Activated CD8-positive, alpha-beta T cell treated with anti-CD3 and anti-CD28 coated beads, Interleukin-2, amount 10 ng/mL, durations not matched to agents 7 days and 5 days (primary cell): ENCODE measurements at places on chromosomes 6 and 20. TPM values are rescaled to one million over a fixed set of nuclear protein-coding genes. Genes with fewer than 3 reads are reported as not detected.

DNA sequence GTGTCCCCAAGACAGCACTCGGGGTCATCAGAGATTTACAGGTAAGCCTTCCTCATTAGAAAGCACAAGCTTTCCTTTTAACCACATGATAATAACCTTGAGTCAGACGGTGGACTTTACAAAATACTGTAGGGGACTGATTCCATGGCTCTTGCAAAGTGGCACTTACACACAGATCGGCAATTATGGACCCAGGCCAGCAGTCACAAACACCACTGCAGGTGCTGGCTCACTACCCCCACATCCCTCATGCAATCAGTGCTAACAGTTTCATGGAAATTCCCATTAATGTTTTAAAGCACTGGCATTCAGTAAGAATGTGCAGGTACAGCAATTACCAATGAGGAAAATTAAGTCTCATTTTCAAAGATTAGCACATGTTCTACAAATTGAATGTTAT, 516.5 kb downstream of the PRKN start:
- DNase-seq, result no peak
- H3K36me3 ChIP-seq, result no peaks in the 10 kb centered on the region
- no peaks in the 10 kb centered on the region for H3K4me1 ChIP-seq
- H3K27ac ChIP-seq, result no peak overlapping the region
- H3K27me3 ChIP-seq, result no peaks in the 10 kb centered on the region

DNA sequence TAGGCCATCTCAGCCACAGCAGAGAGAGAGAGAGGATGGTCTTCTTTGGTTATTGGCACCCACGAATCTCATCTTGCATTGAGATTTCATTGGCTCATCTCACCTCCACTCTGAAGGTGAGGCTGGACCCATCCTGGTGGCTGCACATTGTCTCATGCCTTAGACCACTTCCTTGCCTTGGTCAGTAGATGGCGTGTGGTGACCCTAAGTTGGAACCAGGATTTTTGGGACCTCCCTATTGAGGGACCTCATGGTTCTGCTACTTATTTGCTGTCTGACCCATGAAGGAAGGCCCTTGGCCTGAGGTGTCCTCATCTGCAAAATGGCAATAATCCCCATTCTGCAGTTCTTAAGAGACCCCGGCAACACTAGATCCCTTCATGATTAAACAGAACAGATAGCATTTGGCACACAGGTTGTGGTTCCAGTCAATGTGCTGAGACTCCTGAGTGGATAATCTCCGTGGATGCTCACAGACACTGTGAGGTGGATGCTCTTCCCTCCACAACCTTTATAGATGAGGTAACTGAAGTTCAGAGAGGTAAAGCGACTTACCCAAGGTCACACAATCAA, 21.5 kb upstream of the AAR2 start:
- no peak overlapping the region for H3K27ac ChIP-seq
- peaks cover 2% of the 10 kb centered on the region for H3K4me1 ChIP-seq
- no peaks in the 10 kb centered on the region for H3K36me3 ChIP-seq
- DNase-seq, result peak; percentile 24
- no peak overlapping the region for H3K4me3 ChIP-seq

DNA sequence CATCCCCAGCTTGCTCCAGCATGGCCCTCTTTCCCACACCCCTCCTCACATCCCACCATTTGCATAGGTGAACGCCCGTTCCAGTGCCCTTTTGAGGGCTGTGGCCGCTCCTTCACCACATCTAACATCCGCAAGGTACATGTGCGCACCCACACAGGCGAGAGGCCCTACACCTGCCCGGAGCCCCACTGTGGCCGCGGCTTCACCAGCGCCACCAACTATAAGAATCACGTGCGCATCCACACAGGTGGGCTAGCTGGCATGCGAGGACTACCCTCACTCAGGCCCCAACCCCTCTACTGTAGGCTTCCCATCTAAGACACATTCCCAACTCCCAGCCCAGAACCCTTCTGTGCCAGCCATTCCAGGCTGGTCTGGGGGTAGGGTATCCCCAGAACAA, 6.1 kb upstream of the DEF6 start:
- no peaks in the 10 kb centered on the region for H3K27me3 ChIP-seq
- no peak for DNase-seq
- no peak overlapping the region for H3K4me3 ChIP-seq
- H3K4me1 ChIP-seq, result peaks cover 3% of the 10 kb centered on the region
- no peak overlapping the region for H3K27ac ChIP-seq

Gene GLP1R
- not detected for total RNA-seq

GRCh38 chr20:11178946-11179654, 505.3 kb upstream of the JAG1 start:
- no peaks in the 10 kb centered on the region for H3K36me3 ChIP-seq
- no peak overlapping the region for H3K4me3 ChIP-seq
- DNase-seq, result no peak
- no peaks in the 10 kb centered on the region for H3K27me3 ChIP-seq
- H3K27ac ChIP-seq, result no peak overlapping the region

DNA sequence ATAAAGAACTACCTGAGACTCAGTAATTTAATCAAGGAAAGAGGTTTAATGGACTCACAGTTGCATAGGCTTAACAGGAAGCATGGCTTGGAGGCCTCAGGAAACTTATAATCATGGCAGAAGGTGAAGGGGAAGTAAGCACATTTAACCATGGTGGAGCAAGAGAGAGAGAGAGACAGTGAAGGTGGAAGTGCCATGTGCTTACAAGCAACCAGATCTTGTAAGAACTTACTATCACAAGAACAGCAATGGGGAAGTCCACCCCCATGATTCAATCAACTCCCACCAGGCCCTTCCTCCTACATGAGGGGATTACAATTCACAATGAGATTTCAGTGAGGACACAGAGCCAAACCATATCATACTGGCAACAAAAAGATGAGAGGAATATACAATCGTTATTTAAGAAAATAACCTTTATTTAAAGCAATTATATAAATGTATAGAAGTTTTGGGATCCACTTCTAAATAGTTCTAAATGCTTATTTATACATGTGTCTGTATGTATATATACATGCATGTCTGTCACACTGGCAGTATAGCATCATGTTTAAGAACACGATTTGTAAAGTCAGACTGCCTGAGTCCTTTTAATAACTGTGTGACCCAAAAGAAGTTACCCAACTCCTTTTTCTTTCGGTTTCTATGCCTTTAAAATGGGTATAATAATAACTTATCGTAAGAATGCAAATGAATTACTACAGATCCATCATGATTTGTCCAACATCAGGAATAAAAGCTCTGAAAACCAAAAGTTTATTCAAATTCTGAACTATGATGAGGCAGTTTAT, 255.7 kb upstream of the THEMIS start:
- peaks cover 3% of the 10 kb centered on the region for H3K27me3 ChIP-seq
- no peak overlapping the region for H3K27ac ChIP-seq
- no peak overlapping the region for H3K4me3 ChIP-seq
- H3K36me3 ChIP-seq, result peaks cover 2% of the 10 kb centered on the region
- DNase-seq, result no peak
- H3K4me1 ChIP-seq, result no peaks in the 10 kb centered on the region

DNA sequence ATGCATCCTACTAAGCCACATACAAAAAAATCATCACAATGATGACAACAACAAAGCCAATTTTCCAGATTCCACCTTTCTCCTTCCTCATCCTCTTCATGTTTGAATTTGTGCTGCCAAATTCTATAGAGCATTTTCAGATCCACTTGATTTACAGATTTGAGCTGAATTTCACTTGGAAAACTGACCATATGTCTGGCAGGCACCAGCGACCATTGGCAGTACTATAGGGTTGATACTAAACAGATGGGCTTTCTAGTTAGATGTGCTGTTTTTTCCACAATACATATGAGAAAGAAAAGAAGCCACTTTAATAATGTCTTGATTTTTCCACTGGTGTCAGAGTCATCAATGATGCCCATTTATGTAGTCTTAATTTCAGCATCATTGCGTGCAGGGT, 127.0 kb downstream of the PHACTR3 start:
- no peak overlapping the region for H3K27ac ChIP-seq
- no peaks in the 10 kb centered on the region for H3K36me3 ChIP-seq
- H3K4me1 ChIP-seq, result no peaks in the 10 kb centered on the region

DNA sequence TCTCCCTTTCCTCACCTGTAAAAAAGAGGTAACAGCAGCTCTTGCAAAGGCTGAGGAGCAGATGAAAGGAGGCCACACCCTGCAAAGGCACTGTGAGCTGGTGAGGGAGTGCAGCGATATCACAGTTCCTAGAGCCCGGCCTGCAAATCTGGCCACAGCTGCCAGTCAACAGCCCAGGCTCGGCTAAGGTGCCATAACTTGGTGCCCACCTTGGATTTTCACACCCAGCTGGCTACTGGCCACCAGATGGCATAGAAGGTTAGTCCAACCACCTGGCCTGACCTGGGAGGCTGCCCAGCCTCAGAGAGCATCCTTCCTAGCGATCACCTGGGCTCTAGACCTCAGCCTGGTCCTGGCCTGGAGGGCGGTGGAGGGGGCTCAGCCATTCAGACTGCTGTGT, 46.8 kb downstream of the KCNB1 start:
- no peak for DNase-seq
- H3K4me1 ChIP-seq, result no peaks in the 10 kb centered on the region
- H3K27me3 ChIP-seq, result peaks cover 9% of the 10 kb centered on the region
- H3K36me3 ChIP-seq, result no peaks in the 10 kb centered on the region
- H3K4me3 ChIP-seq, result no peak overlapping the region
- H3K27ac ChIP-seq, result no peak overlapping the region

Gene PRPF6
- total RNA-seq, result 68.3 TPM

Gene TRIM31
- not detected for total RNA-seq

Gene SLC22A23
- total RNA-seq, result 0.24 TPM

Gene MYLK4
- 0.13 TPM for total RNA-seq

DNA sequence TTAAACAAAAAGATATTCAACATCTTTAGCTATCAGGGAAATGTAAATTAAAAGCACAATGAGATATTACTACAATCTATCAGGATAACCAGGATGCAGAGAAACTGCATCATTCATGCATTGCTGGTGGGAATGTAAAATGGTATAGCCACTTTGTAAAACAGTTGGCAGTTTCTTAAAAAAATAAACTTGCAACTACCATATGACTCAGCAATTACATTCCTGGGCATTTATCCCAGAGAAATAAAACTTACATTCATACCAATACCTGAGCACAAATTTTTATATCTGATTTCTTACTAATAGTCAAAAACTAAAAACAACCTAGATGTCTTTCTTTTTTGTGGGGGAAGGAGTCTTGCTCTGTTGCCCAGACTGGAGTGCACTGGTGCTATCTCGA, 190.3 kb upstream of the TAB2 start:
- peaks cover 74% of the 10 kb centered on the region for H3K36me3 ChIP-seq
- no peak for DNase-seq
- H3K4me1 ChIP-seq, result peaks cover 81% of the 10 kb centered on the region
- H3K4me3 ChIP-seq, result no peak overlapping the region
- no peaks in the 10 kb centered on the region for H3K27me3 ChIP-seq

GRCh38 chr6:45554591-45554990, 176.9 kb upstream of the SUPT3H start:
- peaks cover 2% of the 10 kb centered on the region for H3K27me3 ChIP-seq
- no peak overlapping the region for H3K4me3 ChIP-seq
- H3K36me3 ChIP-seq, result peaks cover 2% of the 10 kb centered on the region
- H3K27ac ChIP-seq, result no peak overlapping the region
- no peak for DNase-seq
- H3K4me1 ChIP-seq, result peaks cover 6% of the 10 kb centered on the region
